Esophagus muscularis mucosa (tissue), 4 donors: ENCODE measurements at places on chromosomes 7 and 10.

GRCh38 chr7:66379542-66380160 is 174.5 kb downstream of the TPST1 start:
- no peak overlapping the region for H3K27ac ChIP-seq
- no peaks in the 10 kb centered on the region for H3K4me1 ChIP-seq
- H3K27me3 ChIP-seq, result no peaks in the 10 kb centered on the region
- H3K4me3 ChIP-seq, result no peak overlapping the region
- no peak for DNase-seq
- no peaks in the 10 kb centered on the region for H3K36me3 ChIP-seq

DNA sequence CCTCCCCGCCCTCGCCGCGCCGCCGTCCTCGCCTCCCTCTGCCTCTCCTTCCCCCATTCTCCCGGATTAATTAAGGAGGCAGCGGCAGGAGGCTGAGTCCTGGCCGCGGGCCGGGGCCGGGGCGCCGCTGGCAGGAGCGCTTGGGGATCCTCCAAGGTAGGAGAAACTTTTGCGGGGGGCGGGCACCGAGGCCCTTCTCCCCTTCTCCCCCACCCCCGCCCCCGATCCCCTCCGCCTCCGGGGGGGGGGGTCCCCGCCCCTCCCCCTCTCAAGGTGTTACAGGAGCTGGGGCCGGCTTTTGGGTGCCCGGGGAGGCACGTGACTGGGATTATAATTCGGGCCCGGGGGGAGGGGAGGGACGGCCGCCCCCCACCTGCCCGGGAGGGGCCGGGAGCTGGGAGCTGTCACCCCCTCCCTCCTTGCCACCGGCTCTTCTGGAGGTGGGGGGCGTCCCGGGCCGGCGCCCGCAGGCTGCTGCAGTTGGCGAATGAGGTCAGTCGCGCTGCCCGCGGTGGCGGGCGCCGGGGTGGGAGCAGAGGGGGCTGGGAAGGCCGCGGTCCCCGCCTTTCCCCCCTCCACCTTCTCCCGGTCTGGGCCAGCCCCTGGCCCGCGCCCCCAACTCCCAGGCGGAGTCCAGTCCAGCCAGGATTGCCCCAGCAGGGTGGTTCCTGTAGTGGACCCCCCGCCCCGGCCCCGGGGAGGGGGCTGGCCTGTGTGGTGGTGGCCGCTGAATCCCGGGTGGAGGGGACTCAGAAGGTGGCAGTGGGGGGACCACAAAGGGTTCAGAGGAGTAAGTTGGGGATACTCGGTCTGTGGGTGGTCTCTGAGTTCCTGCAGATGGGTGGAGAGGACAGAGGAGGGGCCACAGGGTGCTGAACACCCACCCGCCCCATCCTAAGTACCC is 567 bp downstream of the GTF2IRD1 start:
- no peaks in the 10 kb centered on the region for H3K36me3 ChIP-seq
- no peak for DNase-seq
- peak overlapping the region; percentile 94 for H3K27ac ChIP-seq
- H3K4me1 ChIP-seq, result peaks cover 42% of the 10 kb centered on the region

- H3K4me3 ChIP-seq, result no peak overlapping the region
- no peaks in the 10 kb centered on the region for H3K27me3 ChIP-seq
- no peaks in the 10 kb centered on the region for H3K4me1 ChIP-seq
- DNase-seq, result no peak
- no peak overlapping the region for H3K27ac ChIP-seq
Measured at GRCh38 chr7:93027044-93027443, 90.7 kb downstream of the SAMD9 start.

- no peak overlapping the region for H3K27ac ChIP-seq
- no peak for DNase-seq
- no peak overlapping the region for H3K4me3 ChIP-seq
- no peaks in the 10 kb centered on the region for H3K27me3 ChIP-seq
- no peaks in the 10 kb centered on the region for H3K36me3 ChIP-seq
- H3K4me1 ChIP-seq, result no peaks in the 10 kb centered on the region
Measured at GRCh38 chr10:35908451-35908850, 266.4 kb upstream of the FZD8 start.

DNA sequence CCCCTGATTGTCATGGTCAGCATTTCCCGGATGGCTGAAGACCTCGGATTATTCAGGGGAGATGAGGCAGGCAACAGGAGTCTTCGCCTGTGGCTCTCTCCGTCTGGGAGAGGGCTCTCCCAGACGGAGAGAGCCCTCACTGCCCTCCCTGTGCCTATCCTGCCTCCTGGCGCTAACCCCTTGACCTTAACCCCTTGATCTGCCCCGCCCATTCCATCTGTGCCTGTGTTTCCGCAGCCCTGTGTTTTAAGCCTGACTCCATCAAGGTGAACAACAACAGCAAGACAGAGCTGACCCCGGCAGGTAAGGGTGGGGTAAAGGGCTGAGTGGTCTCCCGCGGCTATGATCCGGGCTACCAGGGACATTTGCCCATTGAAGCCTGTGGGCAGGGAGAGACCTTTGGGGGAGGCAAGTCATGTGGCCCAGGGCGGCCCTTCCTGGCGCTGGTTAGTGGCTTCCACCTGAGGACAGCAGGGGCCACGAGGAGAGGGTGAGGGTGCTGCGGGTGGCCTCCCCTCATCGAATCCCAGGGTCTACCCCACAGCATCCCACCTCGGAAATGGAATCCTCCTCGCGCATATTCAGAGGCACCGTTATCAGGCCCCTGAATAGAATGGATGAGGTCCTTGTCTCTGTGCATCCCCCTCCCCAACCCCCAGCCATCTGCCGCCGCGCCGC is 4.2 kb upstream of the MUC12 start:
- H3K4me3 ChIP-seq, result peak overlapping the region; percentile 41
- no peaks in the 10 kb centered on the region for H3K36me3 ChIP-seq
- H3K27me3 ChIP-seq, result peaks cover 48% of the 10 kb centered on the region
- no peak for DNase-seq

DNA sequence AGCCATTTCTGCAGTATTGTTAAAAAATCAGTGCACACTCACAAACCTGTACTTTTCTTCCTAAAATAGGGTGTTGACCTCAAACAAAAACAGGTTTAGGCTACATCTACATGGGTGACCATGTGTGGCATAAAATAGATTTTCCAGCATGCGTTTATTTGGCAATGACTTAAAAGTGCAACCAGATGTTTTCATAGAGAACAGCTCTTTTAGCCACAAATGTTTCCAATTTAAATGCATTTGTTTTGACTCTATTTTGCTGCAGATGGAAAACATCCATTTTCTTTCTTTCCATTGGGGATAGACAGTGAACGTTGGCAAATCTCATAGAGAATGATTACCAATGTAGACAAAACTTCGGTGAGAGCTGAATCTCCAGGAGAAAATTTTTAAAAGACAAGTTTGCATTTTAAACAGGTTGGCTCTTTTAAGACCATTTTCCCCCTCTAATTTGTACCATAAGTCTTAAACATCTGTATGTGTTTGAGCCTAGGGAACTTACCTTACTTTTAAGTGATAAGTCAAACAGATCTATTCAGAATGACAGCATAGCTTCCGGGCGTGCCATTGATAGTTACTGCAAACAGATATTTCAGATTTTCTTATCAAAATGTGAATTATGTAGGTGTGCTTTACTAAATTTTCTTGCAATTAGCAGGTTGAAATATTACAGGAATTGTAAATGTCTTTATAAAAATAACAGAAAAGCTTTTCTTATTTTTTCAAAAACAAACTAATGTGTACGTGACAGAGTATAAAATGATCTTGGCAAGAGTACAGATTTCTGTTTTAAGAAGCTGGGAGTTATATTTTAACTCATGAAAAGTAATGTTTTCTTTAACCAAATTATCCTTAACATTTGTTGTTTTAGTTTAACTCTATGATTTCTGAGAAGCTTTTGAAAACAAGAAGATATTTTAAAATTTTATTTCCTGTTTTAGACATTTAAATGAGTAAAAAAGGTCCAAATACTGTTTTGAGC is 144.9 kb downstream of the HGF start:
- no peaks in the 10 kb centered on the region for H3K36me3 ChIP-seq
- no peak for DNase-seq
- no peak overlapping the region for H3K27ac ChIP-seq
- H3K4me3 ChIP-seq, result no peak overlapping the region

DNA sequence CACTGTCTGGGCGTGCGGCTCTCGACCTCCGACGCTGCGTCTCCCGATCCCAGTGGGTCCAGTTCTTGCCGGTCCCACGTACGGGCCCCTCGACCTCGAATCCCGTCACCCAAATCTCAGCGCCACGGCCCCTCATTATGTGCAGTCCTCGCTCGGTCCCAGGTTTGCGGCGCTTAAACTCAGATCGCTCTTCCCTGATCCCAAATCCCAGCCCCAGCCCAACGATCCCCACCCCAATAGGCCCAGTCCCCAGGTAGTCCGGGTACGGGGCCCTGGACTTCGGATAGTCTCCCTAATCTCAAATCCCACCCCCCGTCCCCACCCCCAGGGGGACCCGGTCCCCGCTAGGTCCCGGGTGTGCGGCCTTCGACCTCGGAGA is 666 bp downstream of the HNRNPF start:
- H3K4me3 ChIP-seq, result peak overlapping the region; percentile 71
- peaks cover 53% of the 10 kb centered on the region for H3K4me1 ChIP-seq
- H3K27ac ChIP-seq, result peak overlapping the region; percentile 100
- H3K36me3 ChIP-seq, result peaks cover 9% of the 10 kb centered on the region

DNA sequence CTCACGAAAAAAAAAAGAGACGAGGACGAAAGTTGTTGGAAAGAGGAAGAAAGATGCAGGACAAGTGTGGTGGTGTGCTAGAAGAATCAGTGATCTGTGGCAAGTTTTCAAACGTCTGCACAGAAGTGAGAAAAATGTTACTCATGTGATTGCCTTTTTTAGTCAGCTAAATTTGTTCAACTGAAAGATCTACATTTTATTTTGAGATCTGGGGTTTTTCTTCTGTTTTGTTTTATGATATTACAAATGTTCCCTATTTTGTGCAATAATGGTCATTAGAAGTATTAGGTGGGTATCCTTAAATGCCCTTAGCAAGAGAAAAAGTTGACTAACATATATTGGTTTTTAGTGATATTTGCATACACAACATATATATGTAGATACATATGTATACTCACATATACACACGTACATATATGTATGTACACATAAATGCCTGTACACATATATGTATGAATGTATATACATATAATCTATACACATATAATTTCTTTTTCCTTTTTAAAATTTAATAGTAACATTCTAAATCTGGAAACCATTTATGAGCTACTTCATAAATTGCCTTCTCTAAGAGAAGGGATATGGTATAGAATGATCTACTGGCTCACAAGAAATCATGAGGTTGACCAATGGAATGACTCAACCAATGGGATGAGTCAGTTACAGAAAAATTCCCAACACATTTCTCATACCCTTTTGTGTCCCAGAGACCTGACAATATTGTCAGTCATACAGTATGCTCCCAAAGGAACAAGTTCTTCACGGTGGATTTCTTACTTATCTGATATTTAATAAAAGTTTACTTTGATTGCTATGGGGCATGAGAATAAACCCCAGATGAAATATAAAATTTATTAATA is 38.4 kb downstream of the SLC39A12 start:
- no peak for DNase-seq
- H3K36me3 ChIP-seq, result no peaks in the 10 kb centered on the region
- no peaks in the 10 kb centered on the region for H3K4me1 ChIP-seq
- no peak overlapping the region for H3K27ac ChIP-seq
- no peak overlapping the region for H3K4me3 ChIP-seq

GRCh38 chr10:56874950-56875349 is 513.9 kb upstream of the ZWINT start:
- DNase-seq, result no peak
- H3K27me3 ChIP-seq, result no peaks in the 10 kb centered on the region
- H3K36me3 ChIP-seq, result no peaks in the 10 kb centered on the region
- H3K27ac ChIP-seq, result no peak overlapping the region
- no peak overlapping the region for H3K4me3 ChIP-seq
- H3K4me1 ChIP-seq, result no peaks in the 10 kb centered on the region

- DNase-seq, result no peak
- H3K4me1 ChIP-seq, result no peaks in the 10 kb centered on the region
- H3K36me3 ChIP-seq, result no peaks in the 10 kb centered on the region
Measured at GRCh38 chr10:133041101-133041500, 46.6 kb upstream of the ADGRA1 start.

DNA sequence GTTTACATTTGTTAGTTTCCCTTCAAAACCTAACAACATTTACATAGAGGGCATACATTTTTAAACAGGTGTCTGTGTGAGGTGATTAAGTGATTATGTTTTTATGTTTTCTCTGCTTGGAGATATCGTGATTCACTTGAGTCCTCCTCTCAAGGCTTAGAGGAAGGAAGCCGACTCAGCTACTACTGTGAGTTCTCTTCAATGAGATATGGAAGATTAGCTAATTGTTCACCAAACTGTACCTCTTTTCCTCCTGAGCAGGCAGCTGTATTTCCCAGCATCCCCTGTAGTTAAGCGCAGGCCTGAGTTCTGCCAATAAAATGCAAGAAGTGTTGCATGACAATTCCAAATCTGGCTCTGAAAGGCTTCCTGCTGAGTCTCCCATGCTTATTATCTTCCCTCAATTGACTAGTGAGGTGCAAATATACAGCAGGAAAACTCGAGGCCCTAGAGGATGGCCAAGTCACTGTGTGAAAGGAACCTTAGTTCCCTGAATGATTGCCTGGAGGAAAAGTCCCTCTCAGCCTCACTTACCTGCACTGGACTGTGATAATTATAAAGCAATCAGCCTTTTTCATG is 528.7 kb downstream of the GRM8 start:
- DNase-seq, result no peak
- no peak overlapping the region for H3K27ac ChIP-seq
- H3K4me1 ChIP-seq, result no peaks in the 10 kb centered on the region
- no peak overlapping the region for H3K4me3 ChIP-seq
- no peaks in the 10 kb centered on the region for H3K36me3 ChIP-seq

DNA sequence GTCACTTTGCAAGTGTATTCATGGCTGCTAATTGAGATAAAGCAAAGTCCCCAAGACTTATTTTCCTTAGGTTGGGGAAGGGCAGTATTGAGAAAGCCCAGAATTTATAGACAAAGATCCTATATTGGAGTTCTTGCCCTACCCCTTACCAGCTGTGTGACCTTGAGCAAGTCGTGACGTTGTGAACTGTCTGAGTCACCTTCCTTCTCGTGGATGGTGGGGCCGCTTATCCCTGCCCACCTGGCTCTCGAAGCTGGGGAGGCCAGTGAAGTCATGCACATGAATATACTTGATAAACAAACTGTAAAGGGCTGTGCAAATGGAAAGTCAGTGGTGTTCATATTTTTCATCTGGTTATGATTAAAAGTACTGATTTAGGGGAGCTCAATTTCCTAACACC is 127.4 kb downstream of the TACC2 start:
- no peak overlapping the region for H3K4me3 ChIP-seq
- H3K4me1 ChIP-seq, result peaks cover 78% of the 10 kb centered on the region
- no peaks in the 10 kb centered on the region for H3K27me3 ChIP-seq
- no peak for DNase-seq
- no peaks in the 10 kb centered on the region for H3K36me3 ChIP-seq

GRCh38 chr10:118850418-118851061 is 95.8 kb upstream of the CACUL1 start:
- no peak overlapping the region for H3K4me3 ChIP-seq
- H3K27ac ChIP-seq, result no peak overlapping the region
- DNase-seq, result no peak
- no peaks in the 10 kb centered on the region for H3K27me3 ChIP-seq

- no peak overlapping the region for H3K27ac ChIP-seq
- no peak overlapping the region for H3K4me3 ChIP-seq
- no peaks in the 10 kb centered on the region for H3K4me1 ChIP-seq
- H3K36me3 ChIP-seq, result no peaks in the 10 kb centered on the region
Measured at GRCh38 chr7:154672659-154673415, 330.1 kb downstream of the PAXIP1 start.
